ENCODE measurements at places on chromosomes 2 and 18. TPM values are rescaled to one million over a fixed set of nuclear protein-coding genes. Genes with fewer than 3 reads are reported as not detected.

DNA sequence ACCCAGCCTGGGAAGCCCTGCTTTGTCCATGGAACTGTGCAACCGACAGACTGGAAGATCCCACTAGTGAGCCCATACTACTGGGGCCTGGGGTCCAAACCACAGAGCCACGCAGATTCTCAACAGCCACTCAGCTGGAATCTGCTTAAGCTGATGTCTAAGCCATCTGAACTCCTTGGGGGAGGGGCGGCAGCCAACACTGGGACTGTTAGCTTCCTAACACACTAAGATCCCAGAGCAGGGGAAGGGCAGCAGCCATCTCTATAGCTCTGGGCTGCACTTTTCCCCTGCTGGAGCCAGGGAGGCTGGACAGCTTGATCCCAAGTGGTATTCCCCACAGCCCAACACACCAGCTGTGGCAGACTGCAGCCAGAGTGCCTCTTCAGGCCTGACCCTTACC is 118.3 kb downstream of the RPRM start:
- no peak for DNase-seq

DNA sequence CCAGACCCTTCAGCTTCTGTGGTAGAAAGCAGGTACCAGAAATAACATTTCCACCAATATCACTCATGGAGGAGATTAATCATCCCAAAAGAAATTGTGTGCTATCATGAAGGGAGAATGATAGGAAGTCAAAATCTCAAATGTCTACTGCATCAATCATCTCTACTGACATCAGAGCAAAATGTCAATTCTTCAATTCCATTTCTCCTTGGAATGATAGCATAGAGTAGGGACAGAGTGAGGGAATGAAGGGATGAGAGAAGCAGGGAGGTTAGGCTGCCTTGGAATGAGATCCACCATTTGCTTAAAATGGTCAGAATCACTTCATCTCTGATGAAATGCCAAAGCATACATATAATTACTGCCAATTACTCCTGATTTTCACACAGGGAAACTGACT is 371.8 kb upstream of the ACVR2A start:
- DNase-seq: no peak

DNA sequence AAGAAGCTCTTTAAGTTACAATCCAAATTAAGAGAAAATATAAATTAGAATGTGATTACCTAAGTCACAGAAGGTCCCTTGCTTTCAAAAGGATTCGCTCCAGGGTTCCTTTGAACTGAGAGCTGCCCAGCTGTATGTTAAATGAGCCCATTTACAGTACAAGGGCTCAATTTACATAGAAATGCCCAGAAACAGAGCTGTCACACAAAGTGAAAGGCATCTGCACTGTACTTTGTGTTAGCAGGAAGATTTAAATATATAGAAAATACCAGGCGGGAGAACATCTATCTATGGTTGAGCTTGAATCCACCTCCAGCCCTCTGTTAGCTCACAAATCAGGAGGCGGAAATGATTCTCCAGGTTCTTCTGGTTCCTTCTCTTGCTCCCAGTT is 272.9 kb downstream of the PAX3 start:
- DNase-seq: no peak

DNA sequence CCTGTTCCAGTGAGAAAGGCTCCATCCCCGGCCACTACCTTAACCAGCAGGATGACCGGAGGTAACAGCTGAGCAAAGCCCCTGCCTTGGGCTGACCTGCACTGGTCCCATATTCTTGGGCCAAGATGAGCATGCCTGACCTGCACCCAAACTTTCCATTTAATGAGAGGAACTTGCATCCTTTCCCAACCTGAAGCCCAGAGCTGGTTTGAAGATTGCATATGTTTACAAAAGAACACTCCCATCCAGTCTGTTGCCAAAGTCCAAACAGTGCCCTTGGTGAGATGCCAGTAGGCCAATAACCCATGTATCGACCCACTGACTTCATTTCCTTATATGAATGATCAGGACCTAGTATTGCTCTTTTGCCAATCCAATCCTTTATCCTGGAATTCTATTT is 5.5 kb upstream of the NPAS2 start:
- DNase-seq: no peak

GRCh38 chr18:79962835-79963657 is 1.4 kb upstream of the HSBP1L1 start:
- DNase-seq: no peak

Gene COL4A3
- total RNA-seq: 0.04 TPM

Measured in pulmonary artery endothelial cell (primary cell).